Esophagus squamous epithelium (tissue), 5 donors: ENCODE measurements at places on chromosomes 5 and 9.
A peak's percentile ranks its signal among the peaks of the same experiment; 100 is the strongest.

GRCh38 chr9:97984188-97985057 is 1.3 kb downstream of the ANP32B start:
- no peaks in the 10 kb centered on the region for H3K27me3 ChIP-seq
- peaks cover 46% of the 10 kb centered on the region for H3K4me1 ChIP-seq
- peak; percentile 38 for DNase-seq
- peak overlapping the region; percentile 95 for H3K4me3 ChIP-seq
- no peaks in the 10 kb centered on the region for H3K36me3 ChIP-seq

- H3K36me3 ChIP-seq = no peaks in the 10 kb centered on the region
- no peak for DNase-seq
- no peaks in the 10 kb centered on the region for H3K27me3 ChIP-seq
- no peak overlapping the region for H3K27ac ChIP-seq
- no peaks in the 10 kb centered on the region for H3K4me1 ChIP-seq
- no peak overlapping the region for H3K4me3 ChIP-seq
Measured at GRCh38 chr9:113851873-113852272, 24.2 kb upstream of the ZNF618 start.

GRCh38 chr5:122262103-122262502 is 49.9 kb upstream of the SNCAIP start:
- no peak for DNase-seq
- H3K4me3 ChIP-seq = no peak overlapping the region
- no peaks in the 10 kb centered on the region for H3K27me3 ChIP-seq
- peaks cover 4% of the 10 kb centered on the region for H3K4me1 ChIP-seq
- no peaks in the 10 kb centered on the region for H3K36me3 ChIP-seq

DNA sequence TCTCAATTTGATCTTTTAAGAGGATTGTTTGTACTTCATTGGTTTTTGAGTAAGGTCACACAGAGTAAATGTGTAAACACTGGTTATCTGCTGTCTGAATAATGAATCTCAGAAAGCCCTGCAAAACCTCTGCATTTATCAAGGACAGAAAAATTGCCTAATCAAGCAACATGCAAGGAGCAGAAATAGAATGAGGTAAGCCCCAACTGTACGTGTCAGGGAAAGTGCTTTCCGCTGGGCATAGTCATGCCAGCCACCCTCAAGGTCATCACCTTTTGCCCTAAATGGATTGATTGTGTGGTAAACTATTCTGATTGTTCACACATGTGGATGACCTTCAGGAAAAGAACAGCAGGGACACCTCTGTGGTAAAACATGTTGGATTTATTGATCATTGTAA is 376.9 kb upstream of the KCNN2 start:
- H3K27me3 ChIP-seq = no peaks in the 10 kb centered on the region
- no peaks in the 10 kb centered on the region for H3K36me3 ChIP-seq
- DNase-seq = no peak

- H3K4me1 ChIP-seq = peaks cover 5% of the 10 kb centered on the region
- no peaks in the 10 kb centered on the region for H3K36me3 ChIP-seq
- no peak for DNase-seq
- no peak overlapping the region for H3K4me3 ChIP-seq
- no peaks in the 10 kb centered on the region for H3K27me3 ChIP-seq
Measured at GRCh38 chr9:84151640-84152039, 171.0 kb downstream of the RMI1 start.

- no peak for DNase-seq
- H3K27ac ChIP-seq = no peak overlapping the region
- no peaks in the 10 kb centered on the region for H3K27me3 ChIP-seq
- no peaks in the 10 kb centered on the region for H3K36me3 ChIP-seq
- no peak overlapping the region for H3K4me3 ChIP-seq
- no peaks in the 10 kb centered on the region for H3K4me1 ChIP-seq
Measured at GRCh38 chr5:58708456-58708855, 125.6 kb downstream of the RAB3C start.

- H3K4me1 ChIP-seq = peaks cover 13% of the 10 kb centered on the region
- H3K27me3 ChIP-seq = no peaks in the 10 kb centered on the region
- H3K4me3 ChIP-seq = no peak overlapping the region
- no peaks in the 10 kb centered on the region for H3K36me3 ChIP-seq
- H3K27ac ChIP-seq = peak overlapping the region; percentile 83
- DNase-seq = no peak
Measured at GRCh38 chr9:111839387-111839786, 44.6 kb upstream of the SHOC1 start.

- H3K36me3 ChIP-seq = no peaks in the 10 kb centered on the region
- DNase-seq = no peak
- no peaks in the 10 kb centered on the region for H3K4me1 ChIP-seq
- no peak overlapping the region for H3K27ac ChIP-seq
- H3K27me3 ChIP-seq = no peaks in the 10 kb centered on the region
Measured at GRCh38 chr5:158013939-158014338, 155.0 kb upstream of the CLINT1 start.

GRCh38 chr9:106529616-106530015 is 333.4 kb upstream of the ZNF462 start:
- no peaks in the 10 kb centered on the region for H3K36me3 ChIP-seq
- no peak overlapping the region for H3K27ac ChIP-seq
- no peaks in the 10 kb centered on the region for H3K4me1 ChIP-seq
- H3K27me3 ChIP-seq = no peaks in the 10 kb centered on the region
- H3K4me3 ChIP-seq = no peak overlapping the region

GRCh38 chr5:32785611-32786254 is 74.6 kb downstream of the NPR3 start:
- H3K27me3 ChIP-seq = no peaks in the 10 kb centered on the region
- H3K36me3 ChIP-seq = no peaks in the 10 kb centered on the region
- H3K4me1 ChIP-seq = no peaks in the 10 kb centered on the region
- no peak overlapping the region for H3K4me3 ChIP-seq
- no peak overlapping the region for H3K27ac ChIP-seq
- no peak for DNase-seq

DNA sequence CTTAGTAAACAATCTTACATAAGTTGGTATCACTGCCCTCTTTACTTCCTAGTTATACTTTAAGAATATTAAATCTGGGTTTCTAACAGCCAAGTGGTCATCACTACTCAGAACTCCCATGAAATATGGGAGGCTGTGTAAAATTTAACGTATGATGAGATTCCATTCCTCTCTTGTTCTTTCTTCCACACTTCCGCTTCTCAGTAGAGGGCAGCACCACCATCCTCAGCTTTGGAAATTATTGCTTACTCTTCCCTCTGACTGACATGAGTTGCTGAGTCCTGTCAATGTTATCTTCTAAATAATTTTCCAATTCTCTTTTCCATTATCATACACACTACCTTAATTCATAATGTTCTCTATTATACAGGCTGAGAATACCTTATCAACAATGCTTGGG is 194.0 kb downstream of the RFX3 start:
- no peak overlapping the region for H3K27ac ChIP-seq
- no peak overlapping the region for H3K4me3 ChIP-seq
- H3K27me3 ChIP-seq = no peaks in the 10 kb centered on the region
- no peaks in the 10 kb centered on the region for H3K4me1 ChIP-seq
- DNase-seq = no peak
- H3K36me3 ChIP-seq = no peaks in the 10 kb centered on the region

DNA sequence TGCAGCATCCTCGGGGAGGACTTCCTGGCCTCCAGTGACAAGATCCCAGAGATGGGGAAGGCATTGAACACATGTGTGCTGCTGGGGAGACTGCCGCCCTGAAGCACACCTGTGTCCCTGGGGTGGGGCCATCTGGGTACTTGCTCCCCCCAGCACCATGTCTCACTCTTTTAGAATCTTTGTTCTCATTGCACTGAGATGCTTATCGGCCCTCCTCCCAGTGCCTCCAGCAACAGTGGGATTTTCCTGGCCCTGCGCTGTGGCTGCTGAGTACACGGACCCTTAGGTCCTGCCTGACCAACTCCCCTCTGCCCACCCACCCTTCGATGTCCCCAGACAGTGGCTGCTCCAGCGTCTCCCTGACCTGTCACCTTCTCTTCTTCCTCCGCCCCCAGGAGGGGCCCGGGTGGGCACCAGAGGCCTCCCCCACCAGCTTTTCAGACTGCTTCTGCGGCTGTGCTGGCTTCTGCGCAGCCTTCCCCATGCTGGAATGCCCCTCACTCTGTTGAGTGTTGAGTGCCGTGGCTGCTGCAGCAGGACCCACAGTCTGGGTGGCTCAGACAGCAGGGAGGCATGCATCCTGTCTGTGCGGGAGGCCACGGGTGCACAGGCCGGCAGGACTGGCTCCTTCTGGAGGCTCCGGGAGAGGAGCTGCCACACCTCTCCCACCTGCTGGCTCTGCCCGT is 145.9 kb upstream of the IRX2 start:
- H3K27ac ChIP-seq = no peak overlapping the region
- no peak overlapping the region for H3K4me3 ChIP-seq
- no peak for DNase-seq
- no peaks in the 10 kb centered on the region for H3K27me3 ChIP-seq
- no peaks in the 10 kb centered on the region for H3K36me3 ChIP-seq
- H3K4me1 ChIP-seq = no peaks in the 10 kb centered on the region

DNA sequence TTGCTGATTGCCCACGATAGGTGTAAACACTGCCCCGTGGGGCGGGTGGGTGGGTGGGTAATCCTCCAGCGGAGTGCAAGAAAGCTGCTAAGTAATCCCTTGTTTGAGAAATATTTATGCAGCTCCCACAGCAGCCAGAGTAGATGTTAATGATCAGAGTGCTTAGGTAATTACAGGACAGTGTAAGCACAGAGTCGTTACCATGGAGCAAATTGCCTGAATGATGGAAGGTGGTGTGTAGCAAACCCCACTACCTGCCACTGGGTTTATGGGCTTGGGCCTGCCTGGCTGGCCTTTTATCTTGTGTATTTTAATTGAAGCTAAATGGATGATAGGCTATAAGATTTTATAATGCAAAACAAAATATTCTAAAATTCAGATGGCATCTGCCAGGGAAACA is 110.0 kb downstream of the COL5A1 start:
- no peak for DNase-seq
- no peaks in the 10 kb centered on the region for H3K4me1 ChIP-seq
- H3K27me3 ChIP-seq = no peaks in the 10 kb centered on the region
- no peaks in the 10 kb centered on the region for H3K36me3 ChIP-seq
- no peak overlapping the region for H3K4me3 ChIP-seq

GRCh38 chr5:33894566-33894965 is 2.8 kb upstream of the ADAMTS12 start:
- no peak overlapping the region for H3K27ac ChIP-seq
- no peaks in the 10 kb centered on the region for H3K4me1 ChIP-seq
- H3K4me3 ChIP-seq = no peak overlapping the region
- no peaks in the 10 kb centered on the region for H3K36me3 ChIP-seq
- H3K27me3 ChIP-seq = no peaks in the 10 kb centered on the region

DNA sequence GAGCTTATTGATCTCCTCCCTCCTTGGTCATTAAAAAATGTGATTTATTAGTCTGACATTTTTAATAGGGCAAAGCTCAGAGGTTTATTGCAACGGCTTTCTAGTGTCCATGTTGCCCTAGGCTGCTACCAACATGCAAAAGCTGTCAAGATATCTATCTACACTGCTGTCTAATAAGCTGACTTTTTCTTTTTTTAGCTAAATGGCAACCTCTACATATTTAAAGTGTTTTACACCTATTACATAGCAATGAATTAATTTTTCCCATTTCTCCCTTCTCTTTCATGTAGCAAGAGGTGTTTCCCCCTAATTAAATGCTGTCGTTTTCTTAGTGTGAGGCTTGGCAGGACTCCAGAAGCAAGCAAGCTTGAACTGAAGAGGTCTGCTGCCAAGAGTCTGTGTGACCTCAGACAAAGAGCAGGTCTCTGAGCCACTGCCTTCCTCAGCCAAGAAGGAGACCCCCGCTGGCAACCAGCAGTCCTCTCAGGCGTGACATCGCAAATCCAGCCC is 79.4 kb downstream of the GAS1 start:
- no peaks in the 10 kb centered on the region for H3K36me3 ChIP-seq
- no peak for DNase-seq
- H3K27me3 ChIP-seq = no peaks in the 10 kb centered on the region
- no peak overlapping the region for H3K27ac ChIP-seq
- no peak overlapping the region for H3K4me3 ChIP-seq

- peak overlapping the region; percentile 19 for H3K4me3 ChIP-seq
- no peaks in the 10 kb centered on the region for H3K27me3 ChIP-seq
- peak overlapping the region; percentile 94 for H3K27ac ChIP-seq
- DNase-seq = no peak
Measured at GRCh38 chr9:130201399-130201873, 29.2 kb downstream of the NCS1 start.

- H3K4me1 ChIP-seq = no peaks in the 10 kb centered on the region
- H3K4me3 ChIP-seq = no peak overlapping the region
- no peak overlapping the region for H3K27ac ChIP-seq
Measured at GRCh38 chr5:35819026-35819425, 37.7 kb upstream of the IL7R start.

DNA sequence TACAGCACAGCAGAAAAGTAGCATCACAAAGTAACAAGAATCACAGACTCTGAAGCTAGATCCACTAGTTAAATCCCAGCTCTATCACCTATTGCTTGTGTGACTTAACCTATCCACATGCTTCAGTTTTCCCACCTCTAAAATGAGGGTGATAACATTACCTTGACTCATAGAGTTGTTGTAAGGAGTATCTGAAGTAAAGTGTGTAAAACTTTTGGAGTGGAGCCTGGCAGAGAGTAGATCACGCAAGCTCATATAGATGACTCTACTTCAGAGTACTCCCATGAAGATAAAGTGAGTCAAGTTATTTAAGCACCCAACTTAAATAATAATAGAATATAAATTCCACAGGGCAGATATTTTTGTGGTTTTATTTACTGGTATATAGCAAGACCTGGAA is 94.5 kb upstream of the FER start:
- no peak overlapping the region for H3K27ac ChIP-seq
- H3K27me3 ChIP-seq = no peaks in the 10 kb centered on the region
- H3K36me3 ChIP-seq = no peaks in the 10 kb centered on the region
- H3K4me3 ChIP-seq = no peak overlapping the region
- no peaks in the 10 kb centered on the region for H3K4me1 ChIP-seq
